ENCODE measurements at places on chromosomes 7 and 10.

- no peak for DNase-seq
These were observed 165.7 kb upstream of the AHR start for GRCh38 chr7:17132726-17133125.

- DNase-seq = no peak
These were observed 70.2 kb downstream of the CAV1 start for GRCh38 chr7:116595063-116595462.

DNA sequence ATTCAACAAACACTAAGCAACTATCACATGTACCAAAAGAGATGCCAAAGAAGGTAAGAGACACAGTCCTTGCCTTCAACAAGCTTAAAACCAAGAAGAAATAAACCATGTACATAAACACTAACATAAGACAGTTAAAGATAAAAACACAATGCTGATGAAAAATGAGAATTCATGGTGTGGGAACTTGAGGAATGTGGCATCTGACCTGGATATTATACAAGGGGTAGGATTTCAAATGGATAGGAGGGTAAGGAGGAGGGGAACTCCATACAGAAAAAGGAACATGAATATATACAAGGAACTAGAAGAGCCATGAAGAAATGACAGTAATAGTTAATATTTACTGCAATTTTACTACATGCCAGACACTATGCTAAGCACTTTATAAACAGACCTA lies 11.0 kb downstream of the HIBADH start:
- no peak for DNase-seq

DNA sequence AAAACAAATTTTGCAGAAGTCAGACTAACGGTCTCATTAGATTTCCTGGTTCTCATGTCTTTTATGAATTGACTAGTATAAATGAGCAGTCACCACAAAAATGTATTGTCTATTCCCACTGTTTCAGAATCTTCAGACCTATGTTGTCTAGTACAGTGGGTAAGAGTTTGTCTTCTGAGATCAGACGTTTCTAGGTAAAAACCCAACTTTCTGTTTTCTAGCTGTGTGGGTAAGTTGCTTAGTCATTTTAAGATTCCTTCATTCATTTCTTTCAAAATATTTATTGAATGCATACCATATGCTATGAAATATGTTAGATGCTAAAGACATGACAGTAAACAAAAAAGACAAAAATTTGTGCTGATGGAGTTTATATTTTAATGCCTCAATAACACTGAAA lies 156.3 kb downstream of the POLR1F start:
- DNase-seq = no peak

GRCh38 chr10:29543715-29544114 lies 91.1 kb downstream of the SVIL start:
- no peak for DNase-seq

DNA sequence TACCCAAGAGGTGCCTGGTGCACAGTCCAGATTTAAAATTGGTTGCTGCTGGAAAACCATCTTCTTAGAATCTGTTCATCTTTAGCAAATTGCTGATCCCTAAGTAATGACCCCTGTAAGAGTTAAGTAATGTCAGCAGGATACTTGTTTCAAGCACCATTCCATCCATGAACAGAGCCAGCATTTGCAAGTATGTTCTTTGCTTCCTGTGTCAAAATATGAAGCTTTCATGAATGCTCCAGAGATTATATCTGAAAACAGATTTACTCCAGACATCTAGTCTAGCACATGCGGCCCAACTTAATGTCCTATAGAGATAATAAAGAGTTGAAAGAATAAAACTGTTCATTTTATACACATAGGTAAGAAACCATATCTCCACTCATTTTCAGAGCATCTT lies 98.7 kb upstream of the ZNF438 start:
- no peak for DNase-seq

GRCh38 chr7:70693686-70694433 lies 438.1 kb upstream of the GALNT17 start:
- peak; percentile 48 for DNase-seq

DNA sequence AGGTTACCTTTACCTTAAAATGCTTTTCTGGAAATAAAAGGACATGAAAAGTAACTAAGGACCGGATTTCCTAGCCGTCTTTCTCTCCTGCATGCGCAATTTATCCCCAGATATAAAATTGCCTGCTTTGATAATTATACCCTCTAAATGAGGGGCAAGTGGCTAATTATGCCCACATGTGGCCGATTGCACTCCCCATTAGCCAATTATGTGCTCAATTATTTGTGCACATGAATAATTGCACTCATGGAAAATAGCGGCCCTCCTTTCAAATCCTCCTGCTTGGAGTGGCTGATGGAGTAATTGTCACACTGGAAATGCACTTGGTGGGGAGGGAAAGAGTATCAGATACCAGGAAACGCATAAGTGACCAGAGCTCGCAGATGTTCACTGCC lies 66.4 kb upstream of the ATRNL1 start:
- no peak for DNase-seq

DNA sequence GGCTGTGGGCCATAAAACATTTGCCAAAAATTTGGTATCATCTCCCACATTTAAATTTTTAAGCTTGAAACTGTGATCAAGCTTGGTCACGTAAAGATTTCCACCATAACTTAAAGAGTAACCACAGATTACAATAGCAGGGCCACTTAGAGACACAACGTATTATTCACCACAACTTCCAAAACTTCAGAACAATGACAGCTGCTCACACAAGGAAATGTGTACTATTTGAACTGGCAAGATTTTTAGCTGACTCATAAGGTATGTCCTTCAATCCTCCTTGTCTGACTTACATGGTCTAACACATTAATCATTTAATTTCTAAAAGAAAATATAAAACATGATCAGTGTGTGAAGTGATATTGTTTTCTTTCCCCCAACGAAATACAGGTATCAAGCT lies 234.5 kb downstream of the PARD3 start:
- no peak for DNase-seq

GRCh38 chr7:155206318-155207020 lies 91.2 kb upstream of the INSIG1 start:
- peak; percentile 58 for DNase-seq

DNA sequence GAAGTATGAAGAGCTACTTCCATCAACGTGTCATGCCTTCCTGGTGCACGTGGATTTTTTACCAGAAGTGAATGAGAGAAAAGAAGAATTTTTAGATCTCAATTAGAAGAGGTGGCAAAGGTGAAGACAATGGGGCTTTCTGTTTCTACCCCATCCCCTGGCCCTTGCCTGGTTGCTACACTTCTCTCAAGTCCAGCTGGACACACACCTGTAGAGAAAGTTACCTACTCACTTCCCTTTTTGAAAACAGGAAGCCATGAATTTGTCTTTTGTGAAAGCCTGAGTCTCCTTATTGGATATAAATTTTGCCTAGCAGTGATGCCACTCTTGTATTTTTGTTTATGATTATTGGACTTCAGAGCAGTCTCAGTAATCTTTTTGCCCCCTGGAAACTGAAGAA lies 142.9 kb upstream of the AKR1E2 start:
- no peak for DNase-seq
